T47D (cell line): ENCODE measurements at places on chromosomes 5 and 9.
A peak's percentile ranks its signal among the peaks of the same experiment; 100 is the strongest.

- no peak for DNase-seq
These were observed 27.7 kb upstream of the DAPK1 start for GRCh38 chr9:87469793-87470465.

GRCh38 chr9:116144038-116144437 is 9.6 kb upstream of the PAPPA start:
- DNase-seq = no peak

DNA sequence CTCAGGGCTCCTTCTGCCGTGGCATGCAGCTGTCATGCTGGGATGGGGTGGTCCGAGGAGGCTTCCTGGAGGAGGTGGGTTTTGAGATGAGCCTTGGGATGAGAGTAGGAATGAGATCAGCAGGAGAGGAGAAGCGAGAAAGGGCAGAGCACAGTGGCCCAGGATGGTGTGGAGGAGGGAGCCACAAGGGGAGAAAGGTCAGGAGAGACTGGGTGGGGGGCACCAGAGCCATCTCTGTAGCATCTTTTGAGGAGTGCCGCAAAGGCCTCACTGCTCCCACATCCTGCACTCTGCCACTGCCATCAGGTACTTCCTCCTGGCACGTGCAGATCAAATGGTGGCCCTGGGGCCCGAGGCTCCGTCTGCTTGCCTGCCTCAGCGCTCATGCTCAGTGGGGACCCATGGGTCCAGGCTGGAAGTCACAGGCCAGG is 150.2 kb downstream of the MACROH2A1 start:
- no peak for DNase-seq

- no peak for DNase-seq
These were observed 669.0 kb downstream of the LRRC70 start for GRCh38 chr5:63247651-63248050.

DNA sequence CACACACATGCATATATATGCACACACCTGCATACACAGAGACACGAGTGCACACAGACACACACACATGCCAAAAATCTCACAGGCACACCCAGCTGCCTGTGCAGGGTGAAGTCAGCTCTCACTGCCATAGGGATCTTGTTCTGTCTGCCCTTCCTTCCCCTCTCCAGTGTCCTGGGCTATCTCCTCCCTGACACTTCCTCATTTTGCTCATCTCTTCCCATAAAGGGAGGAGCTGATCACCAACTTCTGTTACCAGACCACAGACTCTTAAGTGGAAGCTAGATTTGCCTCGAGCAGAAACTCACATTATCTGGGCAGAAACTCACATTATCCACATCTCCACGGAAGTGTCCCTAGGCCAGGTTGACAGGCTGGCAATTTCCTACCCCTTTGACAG is 28.7 kb downstream of the LCP2 start:
- DNase-seq = no peak

GRCh38 chr5:107871023-107871422 is 200.3 kb upstream of the EFNA5 start:
- DNase-seq = no peak

DNA sequence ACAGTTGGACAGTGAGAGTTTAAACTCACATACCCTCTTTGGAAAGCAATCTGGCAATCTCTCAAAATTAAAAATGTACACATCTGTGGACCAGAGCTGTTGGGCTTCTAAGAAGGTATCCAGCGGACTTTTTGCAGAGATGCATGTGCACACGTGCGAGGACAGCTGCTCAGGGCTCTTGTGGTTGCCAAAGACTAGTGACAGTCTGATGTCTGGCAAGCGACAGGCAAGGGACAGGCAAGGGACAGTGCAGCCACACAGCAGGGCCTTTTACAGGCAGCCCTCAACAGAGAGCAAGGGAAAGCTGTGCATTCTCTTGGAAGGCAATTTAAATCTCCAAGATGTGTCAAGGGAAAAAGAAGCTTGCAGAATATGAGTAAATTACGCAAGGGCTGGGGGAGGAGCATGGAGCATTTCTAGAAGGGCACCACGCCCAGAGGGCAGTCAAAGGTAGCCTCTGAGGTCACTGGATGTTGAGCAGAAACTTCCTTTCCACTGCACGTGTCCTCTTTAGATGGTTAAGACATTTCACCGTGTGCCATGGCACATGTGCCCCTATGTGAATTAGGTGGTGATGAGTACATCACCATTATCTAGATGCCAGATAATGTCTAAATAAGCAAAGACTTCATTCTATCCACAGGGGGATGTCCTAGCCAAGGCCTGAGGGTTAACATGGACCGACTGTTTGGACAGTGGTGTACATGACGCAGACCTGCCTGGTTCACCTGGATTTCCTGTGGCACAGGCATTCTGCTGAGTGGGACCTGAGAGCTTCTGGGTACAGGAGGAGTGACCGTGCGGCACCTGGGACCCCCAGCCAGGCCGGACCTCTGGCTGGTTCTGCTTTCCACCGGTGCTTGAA is 9.1 kb downstream of the GFPT2 start:
- peak; percentile 20 for DNase-seq
